Stimulated activated CD4-positive, alpha-beta T cell treated with anti-CD3 and anti-CD28 coated beads, TNF-alpha, amount 100 ng/mL, for 4 hours (primary cell): ENCODE measurements at places on chromosomes 2 and 18.

DNA sequence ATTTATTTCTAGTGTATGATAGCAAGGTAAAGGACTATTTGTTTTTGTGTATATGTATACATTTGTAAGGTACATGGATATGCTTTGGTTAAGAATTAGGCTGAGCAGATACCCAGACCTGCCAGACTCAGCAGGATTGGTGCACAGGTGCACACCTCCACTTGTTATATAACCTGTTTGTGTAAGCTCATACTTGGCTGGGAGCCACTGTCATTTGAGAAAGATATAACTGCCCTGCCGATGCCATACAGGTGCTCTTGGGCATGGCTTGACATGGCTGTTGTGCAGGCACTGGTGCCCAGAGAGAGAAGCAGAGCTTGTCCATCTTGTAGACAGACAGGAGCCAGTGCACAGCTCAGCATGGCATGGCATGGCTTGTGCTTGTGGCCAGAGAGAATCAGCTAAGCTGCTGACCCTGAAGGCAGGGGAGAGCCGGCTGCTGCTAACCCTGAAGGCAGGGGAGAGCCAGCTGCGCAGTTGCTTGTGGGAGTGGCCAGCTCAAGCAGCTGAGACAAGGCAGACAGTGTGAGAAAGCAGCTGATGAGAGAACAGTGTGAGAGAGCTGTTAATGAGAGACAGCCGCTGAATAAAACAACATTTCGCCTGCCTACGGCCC, 136.5 kb downstream of the RNF144A start:
- no peak for DNase-seq

DNA sequence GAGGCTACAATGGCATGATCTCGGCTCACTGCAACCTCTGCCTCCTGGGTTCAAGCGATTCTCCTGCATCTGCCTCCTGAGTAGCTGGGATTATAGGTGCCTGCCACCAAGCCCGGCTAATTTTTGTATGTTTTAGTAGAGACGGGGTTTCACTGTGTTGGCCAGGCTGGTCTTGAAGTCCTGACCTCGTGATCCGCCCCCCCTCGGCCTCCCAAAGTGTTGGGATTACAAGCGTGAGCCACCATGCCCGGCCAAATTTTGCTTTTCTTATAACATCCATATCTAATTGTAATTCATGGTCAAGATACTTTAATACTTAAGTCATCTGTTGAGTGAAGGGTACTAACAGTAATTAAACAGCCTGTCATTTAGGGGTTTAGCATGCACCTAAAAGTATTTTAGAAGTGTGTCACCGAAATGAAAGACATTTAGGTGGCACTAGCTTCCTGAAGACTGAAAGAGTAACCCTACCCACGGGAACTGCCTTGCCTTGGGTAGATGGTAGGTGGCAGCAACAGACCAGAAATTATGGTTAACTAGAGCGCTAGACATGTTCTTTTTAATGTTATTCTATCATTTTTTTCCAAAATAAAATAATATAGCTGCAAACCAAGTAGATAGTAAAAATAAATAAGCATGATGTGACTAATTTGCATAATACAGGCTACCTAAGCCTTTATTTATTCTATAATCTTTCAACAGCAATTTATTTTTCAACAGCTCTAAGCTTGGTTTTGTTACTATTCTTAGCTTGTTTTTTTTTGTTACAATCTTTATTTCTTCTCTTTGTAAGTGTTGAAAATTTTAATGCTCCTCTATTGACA, 8.6 kb upstream of the ACYP2 start:
- DNase-seq: no peak

- DNase-seq: no peak
Measured at GRCh38 chr2:52904355-52904891, 863.2 kb upstream of the CHAC2 start.

DNA sequence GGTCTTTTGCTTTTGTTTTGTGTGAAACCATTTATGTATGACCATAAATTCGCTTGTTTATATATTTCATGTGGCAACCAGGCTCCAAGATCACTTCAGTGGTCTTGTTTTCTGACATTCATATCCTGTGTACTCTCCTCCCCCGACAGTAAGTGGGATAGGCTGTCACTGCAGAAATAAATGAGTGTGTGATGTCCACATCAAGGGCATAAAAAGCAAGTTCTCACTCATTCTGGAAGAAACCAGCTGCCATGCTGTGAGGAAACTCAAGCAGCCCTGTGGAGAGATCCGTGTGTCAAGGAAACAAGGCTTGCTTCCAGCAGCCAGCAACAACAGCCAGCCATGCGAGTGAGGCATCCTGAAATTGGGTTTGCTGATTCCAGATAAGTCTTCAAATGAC, 39.2 kb upstream of the GNAL start:
- no peak for DNase-seq

DNA sequence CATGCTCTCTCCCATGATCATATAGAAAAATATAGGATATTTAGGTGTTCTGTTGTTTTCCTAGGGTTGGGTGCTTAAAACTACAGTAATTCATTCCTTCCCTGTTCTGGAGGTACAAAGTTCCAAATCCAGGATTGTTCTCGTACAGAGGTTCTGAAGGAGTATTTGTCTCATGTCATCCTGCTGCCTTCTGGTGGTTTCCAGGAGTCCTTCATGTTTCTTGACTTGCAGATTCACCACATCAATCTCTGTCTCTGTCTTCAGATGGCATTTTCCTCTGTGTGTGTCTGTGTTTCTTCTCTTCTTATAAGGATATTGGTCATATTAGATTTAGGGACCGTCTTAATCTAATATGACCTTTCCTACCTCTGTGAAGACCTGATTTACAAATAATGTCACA, 397.9 kb downstream of the NYAP2 start:
- DNase-seq: no peak

- DNase-seq: no peak
Measured at GRCh38 chr2:29522951-29523669, 398.3 kb downstream of the ALK start.

- DNase-seq: no peak
Measured at GRCh38 chr2:111039628-111040383, 80.9 kb upstream of the BCL2L11 start.

- DNase-seq: no peak
Measured at GRCh38 chr2:162967811-162968210, 129.2 kb upstream of the KCNH7 start.

- DNase-seq: no peak
Measured at GRCh38 chr18:43661570-43661969, 384.3 kb upstream of the SYT4 start.

DNA sequence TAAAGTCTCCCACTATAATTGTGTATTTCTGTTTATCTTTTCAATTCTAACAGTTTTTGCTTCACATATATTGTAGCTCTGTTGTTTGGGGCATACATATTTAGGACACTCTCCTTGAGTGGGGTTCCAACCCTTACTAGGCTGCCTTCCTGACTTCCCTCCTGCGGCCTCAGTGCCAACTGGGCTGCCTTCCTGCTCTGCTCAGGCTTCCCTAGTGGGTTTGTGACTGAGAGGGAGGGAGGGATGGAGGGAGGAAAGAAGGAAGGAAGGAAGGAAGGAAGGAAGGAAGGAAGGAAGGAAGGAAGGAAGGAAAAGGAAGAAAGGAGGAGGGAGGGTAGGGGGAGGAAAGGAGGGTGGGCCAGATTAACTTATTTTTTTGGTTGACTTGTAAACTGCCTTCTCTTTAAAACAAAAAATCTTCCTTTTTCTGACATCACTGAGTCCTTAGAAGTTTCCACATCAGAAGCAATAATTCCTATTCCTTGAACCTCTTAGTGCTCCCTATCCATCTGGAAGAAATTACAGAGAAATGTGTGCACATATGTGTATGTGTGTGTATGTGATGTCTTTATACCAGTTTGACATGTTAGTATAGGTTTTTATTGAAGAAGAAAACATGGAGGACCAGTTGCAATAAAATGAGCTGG, 145.4 kb upstream of the PGAP1 start:
- no peak for DNase-seq
